ENCODE measurements at places on chromosomes 1 and 21. TPM values are rescaled to one million over a fixed set of nuclear protein-coding genes. Genes with fewer than 3 reads are reported as not detected.

- peak; percentile 98 for DNase-seq
Measured at GRCh38 chr1:155308493-155309422, at the start of gene FDPS. FDPS (plus strand) TSS chr1:155308866; CDS start chr1:155309790, 924 bp downstream.

- no peak for DNase-seq
Measured at GRCh38 chr21:41220208-41220733, 52.3 kb downstream of the BACE2 start.

DNA sequence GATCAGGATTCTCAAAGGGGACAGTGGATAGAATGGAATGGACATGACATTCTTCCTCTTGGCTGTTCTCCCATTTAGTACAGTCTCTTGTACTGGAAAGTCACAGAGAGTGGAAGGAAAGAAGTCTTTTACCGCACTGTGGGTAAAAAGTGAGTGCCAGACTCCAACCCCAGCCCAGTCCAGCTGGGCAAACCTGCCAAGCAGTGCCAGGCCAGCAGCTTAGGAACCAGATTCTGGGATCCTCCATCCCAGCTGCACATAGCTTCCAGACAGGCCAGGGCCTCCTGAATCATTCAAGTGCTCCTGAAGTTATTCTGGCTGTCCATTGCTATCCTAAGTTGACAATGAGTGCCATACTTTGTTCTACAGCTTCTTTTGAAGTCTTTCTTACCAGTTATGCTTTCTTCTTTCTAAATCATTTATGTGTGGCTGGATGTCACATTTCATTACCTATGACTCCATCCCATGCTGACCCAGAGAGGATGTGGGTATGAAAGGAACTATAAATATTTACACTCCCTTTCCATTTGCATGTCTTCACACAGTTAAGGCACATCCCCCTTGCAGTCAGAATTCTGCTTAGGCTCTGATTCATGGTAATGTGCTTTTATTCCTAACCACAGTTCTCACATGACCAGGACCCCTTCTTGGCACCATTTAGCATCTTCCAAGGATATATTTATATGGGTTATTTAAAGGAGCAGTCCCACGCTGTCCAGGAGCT is 88.9 kb downstream of the AK5 start:
- DNase-seq, result no peak

- DNase-seq, result no peak
Measured at GRCh38 chr1:107477233-107477632, 336.4 kb downstream of the NTNG1 start.

DNA sequence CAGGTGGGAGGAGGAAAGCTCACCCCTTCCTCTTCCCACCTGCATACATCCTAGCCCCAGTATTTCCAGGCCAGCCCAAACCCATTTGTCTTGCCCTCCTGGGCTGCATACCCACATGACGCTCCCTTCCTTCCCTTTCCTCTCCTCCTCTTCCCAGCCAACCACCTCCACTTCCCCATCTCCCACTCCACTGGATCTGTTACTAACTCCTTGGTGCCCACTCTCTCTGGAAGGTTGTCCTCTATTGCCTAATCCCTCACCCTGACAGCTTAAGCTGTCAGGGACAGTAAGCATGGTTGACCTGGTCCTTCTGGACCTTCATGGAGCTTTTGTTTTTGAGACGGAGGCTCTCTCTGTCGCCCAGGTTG is 23.0 kb upstream of the SYNC start:
- DNase-seq, result no peak

GRCh38 chr1:7528386-7529198 is 242.5 kb upstream of the VAMP3 start:
- DNase-seq, result no peak

DNA sequence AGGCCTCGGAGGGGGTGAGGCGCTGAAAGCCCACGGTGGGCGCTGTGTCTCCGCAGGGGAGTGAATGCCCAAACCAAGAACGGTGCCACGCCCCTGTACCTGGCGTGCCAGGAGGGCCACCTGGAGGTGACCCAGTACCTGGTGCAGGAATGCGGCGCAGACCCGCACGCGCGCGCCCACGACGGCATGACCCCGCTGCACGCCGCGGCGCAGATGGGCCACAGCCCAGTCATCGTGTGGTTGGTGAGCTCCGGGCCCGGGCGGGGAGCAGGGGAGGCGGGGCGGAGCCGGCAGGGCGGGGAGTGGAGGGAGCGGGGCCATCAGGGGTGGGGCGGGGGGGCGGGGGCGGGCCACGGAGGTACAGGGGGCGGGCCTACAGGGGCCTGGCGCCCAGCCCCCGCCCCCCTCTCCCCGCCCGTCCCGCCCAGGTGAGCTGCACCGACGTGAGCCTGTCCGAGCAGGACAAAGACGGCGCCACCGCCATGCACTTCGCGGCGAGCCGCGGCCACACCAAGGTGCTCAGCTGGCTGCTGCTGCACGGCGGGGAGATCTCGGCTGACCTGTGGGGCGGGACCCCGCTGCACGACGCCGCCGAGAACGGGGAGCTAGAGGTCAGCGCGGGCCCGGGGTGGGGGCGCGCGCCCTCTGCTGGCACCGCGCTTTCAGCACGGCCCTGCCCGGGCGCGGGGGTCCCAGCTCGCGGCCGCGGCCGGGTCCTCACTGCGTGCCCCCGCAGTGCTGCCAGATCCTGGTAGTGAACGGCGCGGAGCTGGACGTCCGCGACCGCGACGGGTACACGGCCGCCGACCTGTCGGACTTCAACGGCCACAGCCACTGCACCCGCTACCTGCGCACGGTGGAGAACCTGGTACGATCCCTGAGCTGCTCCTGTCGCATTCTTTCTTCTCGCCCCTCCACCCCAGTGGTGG is 15.9 kb downstream of the ESPN start:
- DNase-seq, result no peak

- DNase-seq, result no peak
Measured at GRCh38 chr1:75317976-75318375, 183.8 kb downstream of the LHX8 start.

DNA sequence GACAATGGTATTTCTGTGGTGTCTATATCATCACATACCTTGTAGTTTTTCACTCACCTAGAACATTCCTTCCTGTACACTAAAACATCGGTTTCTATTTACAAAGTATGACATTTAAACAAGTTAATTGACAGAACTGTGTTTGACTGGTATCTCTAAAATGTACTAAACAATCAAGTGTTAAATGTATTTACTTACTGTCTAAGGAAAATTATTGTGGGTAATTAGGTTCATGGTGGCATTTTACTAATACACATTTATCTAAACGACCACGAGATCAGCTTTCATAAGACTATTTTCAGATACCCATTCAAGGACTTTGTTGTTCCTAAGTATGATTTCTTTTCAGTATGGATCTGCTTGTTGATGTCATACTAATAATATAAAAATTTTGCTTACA is 115.2 kb downstream of the ADGRL2 start:
- DNase-seq, result no peak

- DNase-seq, result no peak
Measured at GRCh38 chr1:20115479-20115878, 3.9 kb downstream of the PLA2G2D start.

GRCh38 chr1:201551877-201552731 is 13.2 kb downstream of the NAV1 start:
- DNase-seq, result no peak

The THAP3 gene
- 17.5 TPM for total RNA-seq

The LUZP1 gene
- 10.1 TPM for total RNA-seq

The HSD3B1 gene
- total RNA-seq, result not detected

The HTR6 gene
- not detected for total RNA-seq
